Brain (organoid and tissue), 16 donors: ENCODE measurements at places on chromosomes 3 and 15.

DNA sequence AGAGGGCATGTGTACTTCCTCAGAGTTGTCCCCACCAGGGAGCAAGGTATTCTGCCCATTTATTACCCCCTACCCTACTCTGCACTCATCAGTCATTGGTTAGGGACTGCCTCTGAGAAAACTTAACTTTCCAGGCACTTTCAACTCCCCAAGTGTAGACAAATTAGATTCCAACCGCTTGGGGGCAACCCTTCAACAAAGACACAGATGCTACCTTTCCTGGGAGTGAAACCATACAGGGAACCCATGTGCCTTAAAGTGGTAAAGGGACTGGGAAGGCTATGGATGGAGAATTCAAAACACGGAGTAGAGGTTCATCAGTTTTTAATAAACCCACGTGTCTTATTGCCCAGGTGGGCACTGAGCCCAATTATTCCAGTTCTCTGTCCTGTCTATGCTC lies 19.4 kb upstream of the UBE2E2 start:
- no peak for DNase-seq

- no peak for DNase-seq
These were observed 64.4 kb downstream of the TRIM71 start for GRCh38 chr3:32882189-32882588.

DNA sequence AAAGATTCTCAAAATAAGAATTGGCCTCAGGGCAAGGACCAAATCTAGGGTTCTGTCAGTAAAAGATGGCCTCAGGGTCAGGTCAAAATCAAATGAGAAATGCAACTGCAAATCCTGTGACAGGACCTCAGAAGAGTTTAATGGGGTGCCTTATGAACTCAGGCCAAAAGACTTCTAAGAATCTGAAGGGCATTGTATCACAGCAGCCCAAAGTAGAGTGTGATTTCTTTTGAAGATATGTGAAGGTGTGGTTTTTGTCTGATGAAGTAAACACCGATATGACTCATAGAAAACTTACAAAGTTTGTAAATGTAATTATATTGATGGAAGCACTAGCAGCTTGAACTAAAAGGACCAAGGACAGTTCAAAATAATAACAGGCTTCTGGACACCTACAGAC lies 966.1 kb downstream of the AGBL1 start:
- no peak for DNase-seq

DNA sequence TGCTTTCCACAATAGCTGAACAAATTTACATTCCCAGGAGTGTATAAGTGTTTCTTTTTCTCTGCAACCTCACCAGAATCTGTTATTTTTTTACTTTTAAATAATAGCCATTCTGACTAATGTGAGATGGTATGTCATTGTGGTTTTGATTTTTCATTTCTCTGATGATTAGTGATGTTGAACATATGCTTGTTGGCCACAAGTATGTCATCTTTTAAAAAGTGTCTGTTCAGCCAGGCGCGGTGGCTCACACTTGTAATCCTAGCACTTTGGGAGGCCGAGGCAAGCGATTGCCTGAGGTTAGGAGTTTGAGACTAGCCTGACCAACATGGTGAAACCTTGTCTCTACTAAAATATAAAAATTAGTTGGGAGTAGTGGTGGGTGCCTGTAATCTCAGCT lies 619.3 kb downstream of the SI start:
- DNase-seq, result no peak

DNA sequence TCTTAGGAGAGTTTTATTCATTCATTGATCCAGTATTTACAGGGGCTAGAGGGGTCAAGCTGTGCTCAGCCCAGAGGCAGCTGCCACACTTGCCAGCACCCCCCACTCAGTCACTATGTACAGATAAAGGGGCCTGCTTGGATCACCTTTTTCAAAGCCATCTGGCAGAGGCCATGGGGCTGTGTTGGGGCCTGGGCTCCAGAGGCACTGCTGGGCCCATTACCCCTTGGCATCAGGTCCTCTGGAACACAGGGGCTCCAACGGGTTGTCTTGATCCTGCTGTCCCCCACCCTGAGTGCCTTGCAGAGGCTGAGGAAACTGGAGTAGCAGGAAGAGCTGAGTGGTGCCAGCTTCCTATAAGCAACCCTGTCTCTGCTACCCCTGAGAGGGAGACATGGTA lies 43.9 kb downstream of the SEMA3G start:
- DNase-seq, result no peak

DNA sequence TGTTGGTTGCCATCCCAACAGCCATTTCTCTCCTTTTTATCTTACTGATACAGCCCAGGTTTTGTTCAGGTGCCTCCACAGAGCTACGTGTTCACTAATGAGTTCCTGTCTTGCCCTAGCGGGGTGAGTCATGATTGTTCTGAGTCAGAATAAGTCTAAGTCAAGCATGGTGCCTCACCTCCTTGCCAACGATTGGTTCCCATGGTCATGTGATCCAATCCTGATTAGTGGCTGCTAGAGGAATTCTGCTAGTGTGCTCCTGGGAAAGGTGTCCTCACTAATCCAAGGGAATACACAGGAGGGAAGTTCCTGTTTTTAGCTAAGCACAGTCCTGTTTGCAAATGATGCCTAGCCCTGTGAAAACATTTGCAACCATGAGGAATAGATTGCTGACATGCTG lies 99.8 kb downstream of the NSUN3 start:
- no peak for DNase-seq

GRCh38 chr15:21262851-21263425 lies 177.4 kb downstream of the POTEB3 start:
- DNase-seq, result no peak

GRCh38 chr3:32951410-32951811 lies at the start of gene CCR4:
Gene CCR4, plus strand, starts transcription at chr3:32951644. Its CDS starts 1,779 bp downstream, at chr3:32953423.
- DNase-seq, result no peak

DNA sequence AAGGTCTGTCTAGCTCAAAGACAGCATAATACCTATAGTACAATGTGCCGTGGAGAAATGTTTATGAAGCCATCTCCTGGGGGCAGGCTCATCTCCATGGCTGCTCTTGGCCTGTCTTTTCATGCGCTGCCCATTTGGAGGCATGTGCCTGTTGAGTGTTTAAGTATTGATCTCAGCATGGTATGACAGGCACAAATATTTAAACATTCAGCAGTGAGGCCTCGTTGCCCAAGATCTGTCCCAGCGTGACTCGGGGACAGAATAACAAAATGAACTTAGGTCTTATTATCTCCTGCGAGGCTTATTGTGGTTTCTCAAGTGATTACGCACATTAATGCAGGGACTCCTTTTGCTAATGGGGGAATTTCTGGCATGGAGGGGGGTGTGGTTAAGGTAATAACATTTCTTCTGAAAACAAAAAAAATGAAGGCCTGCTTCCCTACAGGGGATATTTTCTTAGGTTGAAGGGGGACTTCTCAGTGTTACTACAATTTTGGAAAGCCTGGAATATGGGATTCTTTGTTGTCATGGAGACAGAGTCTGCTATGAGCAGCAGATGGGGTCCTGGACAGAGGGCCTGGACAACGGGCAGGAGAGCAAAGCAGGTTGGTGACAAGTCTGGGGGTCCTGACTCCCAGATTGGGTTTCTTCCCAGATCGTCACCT lies 4.4 kb upstream of the SLC6A1 start:
- DNase-seq, result no peak

DNA sequence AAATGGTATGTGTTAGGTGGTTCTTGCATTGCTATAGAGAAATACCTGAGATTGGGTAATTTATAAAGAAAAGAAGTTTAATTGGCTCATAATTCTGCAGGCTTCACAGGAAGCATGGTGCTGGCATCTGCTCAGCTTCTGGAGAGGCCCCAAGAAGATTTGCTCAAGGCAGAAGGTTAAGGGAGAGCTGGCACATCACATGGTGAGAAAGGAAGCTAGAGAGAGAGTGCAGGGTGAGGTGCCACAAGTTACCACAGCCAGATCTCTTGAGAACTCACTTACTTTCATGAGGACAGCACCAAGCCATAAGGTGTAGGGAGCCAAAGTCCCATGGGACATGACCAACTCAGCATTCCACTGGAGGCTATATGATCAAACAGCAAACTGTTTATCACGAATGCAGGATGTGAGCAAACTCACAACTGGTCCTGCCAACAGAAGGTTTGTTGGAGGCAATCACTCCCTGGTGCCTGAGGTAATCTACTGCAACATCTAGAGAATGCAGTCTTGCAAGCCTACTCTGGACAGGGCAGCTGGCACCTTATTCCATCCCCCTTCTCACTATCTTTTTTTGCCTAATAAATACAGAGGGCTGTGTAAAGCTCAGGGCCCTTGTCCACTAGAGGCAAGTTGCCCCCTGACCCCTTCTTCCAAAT lies 28.1 kb upstream of the CCR2 start:
- peak; percentile 86 for DNase-seq

GRCh38 chr15:59221511-59222505 lies 15.2 kb downstream of the LDHAL6B start:
- no peak for DNase-seq

DNA sequence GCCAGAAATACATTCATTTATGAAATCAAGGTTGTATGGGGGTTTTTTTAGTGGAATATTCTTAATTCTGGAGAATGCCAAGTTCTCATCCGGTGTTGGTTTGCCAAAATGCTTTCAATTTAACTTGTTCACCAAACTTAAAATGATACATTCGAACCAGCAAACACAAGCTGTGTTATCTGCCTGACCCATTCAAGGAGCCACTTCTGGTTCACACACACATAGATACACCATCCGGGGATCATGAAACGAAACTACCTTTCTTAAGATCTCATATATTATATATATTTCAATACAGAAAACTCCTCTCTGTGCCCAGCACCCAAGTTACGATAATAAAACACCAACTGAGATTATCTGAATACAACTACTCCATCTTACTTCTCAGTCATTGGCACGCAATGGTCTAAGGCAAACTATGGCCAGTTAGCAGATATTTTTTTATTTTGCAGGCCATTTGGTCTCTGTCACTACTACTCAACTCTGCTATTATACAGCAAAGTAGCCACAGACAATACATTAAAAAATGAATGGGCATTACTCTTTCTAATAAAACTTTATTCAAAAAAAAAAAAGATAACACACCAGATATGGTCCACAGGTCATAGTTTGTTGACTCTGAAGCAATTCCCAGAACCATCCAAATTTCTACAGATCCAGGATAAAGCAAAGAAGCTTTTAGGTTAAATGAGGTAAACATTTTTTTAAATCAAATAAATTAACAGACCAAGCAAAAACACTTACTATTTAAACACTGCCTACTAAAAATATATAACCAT lies 89.6 kb downstream of the TBL1XR1 start:
- no peak for DNase-seq

DNA sequence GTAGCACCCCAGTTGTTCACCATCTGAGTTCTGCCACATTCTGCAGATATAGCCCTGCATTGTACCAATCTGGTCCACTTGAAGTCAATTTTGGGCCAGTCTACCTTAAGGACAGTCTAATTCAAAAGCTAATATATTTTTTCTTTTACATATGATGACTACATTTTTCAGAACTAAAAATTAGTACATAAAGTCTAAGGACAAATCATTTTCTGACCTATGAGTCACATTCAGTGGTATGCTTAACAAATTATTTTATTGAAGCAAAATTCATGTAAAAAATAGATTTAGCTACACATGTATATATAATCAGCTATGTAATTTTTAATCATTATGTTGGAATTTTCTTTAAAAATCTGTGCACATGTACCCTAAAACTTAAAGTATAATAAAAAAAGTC lies 52.1 kb upstream of the IL12A start:
- no peak for DNase-seq

DNA sequence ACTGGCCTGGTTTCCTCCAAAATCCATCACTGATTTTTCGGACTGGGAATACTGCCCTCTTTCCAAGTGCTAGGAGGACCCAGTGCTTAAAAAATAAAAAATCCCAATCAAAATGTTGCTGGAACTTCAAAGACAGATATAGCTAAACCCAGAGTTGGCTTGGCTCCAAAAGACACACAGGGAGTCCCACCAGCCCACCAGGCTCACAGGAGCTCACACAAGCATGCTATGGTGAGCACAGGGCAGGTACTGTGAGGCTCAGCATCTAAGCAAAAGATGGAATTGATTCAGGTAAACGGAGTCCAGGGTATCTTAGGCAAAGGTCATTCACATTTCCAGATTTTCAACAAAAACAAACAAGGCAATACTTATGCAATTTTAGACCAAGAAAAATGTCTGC lies 3.7 kb downstream of the TRANK1 start:
- DNase-seq, result no peak

DNA sequence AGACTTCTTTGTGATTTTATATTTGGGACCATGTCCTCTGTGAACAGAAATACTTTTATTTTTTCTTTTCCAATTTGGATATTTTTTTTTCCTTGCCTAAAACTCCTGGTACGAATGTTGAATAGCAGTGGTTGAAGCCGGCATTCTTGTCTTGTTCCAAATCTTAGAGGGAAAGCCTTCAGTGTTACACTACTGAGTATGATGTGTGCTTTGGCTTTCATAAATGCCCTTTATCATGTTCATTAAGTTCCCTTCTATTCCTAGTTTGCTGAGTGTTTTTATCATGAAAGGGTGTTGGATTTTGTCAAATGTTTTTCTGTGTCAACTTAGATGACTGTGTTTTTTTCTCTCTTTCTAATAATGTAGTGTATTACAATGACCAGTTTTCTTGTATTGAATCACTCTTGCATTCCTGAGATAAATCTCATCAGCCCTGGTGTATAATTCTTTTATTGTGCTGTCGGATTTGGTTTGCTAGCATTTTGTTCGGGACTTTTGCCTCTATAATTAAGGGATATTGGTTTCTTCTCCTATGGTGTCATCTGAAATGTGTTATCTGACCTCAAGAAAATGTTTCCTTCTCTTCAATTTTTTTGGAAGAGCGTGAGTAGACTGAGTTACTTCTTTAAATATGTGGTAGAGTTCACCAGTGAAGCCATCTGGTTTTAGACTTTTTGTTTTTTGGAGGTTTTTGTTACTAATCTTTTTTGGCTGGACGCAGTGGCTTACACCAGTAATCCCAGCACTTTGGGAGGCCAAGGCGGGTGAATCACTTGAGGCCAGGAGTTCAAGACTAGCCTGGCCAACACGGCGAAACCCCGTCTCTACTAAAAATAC lies 33.3 kb downstream of the MAP1A start:
- no peak for DNase-seq

DNA sequence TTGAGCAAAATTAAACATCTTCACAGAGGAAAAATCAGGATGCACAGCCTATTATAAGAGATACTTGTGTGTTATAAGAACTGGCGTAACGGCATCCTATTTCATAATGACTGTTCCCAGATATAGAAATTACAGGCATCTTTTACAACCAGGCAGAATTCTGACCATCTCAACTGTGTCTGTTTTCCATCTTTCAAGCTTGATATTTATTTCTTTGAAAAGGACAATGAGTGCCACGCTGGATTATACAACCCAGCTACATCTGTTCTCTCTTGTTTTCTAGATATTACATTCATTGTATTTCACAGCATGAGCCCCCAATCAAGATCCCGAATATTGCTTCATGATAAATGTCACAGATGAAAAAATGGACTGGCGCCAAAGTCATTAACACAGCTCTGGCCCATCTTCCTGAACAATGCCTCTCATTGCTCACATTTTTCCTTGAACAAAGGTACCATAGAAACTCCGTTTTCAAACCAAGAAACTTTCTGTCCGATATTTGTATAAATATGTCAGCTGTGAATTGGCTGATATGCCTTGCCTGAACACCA lies 420.6 kb downstream of the TBL1XR1 start:
- DNase-seq, result no peak

GRCh38 chr15:48402427-48403177 lies 71.4 kb downstream of the DUT start:
- no peak for DNase-seq
